Stimulated activated CD8-positive, alpha-beta memory T cell treated with anti-CD3 and anti-CD28 coated beads, Interleukin-7, amount 100 ng/mL, for 1 hour (primary cell): ENCODE measurements at places on chromosomes 2 and 18.

- no peak for DNase-seq
These were observed 20.1 kb downstream of the ANKRD12 start for GRCh38 chr18:9156604-9157249.

DNA sequence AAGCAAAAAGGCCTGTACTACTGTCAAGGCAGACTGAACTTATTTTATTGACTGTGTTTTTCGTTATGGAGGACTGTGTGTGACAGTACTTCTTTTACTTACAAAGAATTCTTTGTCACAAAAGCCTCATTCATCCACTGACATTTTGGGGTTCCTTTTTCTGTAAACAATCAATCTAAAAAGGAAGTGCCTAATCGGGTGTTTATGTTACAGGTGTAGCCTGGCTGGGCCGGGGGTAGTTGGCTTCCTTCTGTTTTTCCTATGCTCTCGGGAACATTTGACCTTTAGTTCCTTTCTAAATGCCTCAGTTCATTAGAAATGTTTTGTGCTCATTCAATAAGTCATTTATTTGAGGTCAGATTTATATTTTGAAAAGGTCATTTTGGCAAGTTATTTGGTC, 8.3 kb downstream of the ZCCHC2 start:
- DNase-seq: no peak

- DNase-seq: peak; percentile 30
These were observed 125.6 kb downstream of the PLB1 start for GRCh38 chr2:28621172-28622100.

DNA sequence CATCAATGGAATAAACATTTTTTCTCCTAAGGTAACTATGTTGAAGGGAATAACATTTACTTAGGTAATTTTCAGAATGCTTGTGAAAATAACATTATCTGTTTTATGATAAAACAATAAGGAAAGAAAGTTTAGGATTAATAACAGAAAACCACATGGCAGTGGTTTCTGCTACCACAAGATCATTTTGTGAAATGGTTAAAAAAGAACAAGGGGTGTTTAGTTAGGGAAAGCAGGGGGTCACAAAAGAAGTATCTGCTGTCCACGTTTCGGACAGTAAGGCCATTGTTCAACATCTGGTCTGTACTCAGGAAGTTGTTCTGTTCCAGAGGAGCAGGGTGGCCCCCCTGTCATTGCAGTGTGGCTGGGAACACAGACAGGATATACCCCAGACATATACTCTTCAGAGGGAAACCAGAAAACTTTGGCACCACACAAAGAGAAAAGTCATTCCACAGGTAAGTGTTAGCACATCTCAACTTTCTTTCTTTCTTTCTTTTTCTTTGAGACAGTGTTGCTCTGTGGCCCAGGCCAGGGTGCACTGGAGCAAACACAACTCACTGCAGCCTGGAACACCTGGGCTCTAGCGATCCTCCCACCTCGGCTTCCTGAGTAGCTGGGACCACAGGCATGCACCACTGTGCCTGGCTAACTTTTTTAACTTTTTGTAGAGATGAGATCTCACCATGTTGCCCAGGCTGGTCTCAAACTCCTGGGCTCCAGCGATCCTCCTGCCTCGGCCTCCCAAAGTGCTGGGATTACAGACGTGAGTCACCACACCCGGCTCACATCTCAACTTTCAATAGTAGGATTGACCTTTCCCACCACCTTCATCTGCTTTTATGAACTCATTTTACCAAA, 14.8 kb upstream of the ARL5A start:
- DNase-seq: no peak

DNA sequence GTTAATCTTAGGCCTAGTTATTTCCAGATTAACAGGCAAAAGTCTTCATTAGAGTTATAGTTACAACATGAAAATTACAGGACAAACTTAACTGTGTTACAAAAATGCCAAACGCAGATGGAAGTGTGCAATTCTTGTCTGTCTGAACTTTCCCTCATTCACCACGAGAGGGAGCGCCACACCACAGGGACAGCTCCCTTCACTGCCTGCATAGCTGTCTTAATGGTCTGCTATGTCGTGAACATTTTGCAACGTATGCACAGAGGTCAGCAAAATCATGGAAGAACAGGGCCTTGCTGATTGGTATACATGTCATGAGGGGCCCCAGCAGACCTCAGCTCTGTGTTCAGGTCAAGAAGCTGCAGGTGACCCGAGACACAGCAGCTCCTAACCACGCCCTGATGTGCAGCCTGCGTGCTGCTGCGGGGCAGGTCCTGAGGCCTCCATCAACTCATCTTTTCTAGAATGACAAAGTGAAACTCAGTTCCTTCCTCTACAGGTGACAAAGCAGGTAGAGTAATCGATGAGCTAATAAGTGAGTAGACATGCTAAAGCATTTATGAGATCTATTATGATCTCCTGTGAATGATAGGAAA, 78.8 kb upstream of the ATP8B1 start:
- DNase-seq: no peak

DNA sequence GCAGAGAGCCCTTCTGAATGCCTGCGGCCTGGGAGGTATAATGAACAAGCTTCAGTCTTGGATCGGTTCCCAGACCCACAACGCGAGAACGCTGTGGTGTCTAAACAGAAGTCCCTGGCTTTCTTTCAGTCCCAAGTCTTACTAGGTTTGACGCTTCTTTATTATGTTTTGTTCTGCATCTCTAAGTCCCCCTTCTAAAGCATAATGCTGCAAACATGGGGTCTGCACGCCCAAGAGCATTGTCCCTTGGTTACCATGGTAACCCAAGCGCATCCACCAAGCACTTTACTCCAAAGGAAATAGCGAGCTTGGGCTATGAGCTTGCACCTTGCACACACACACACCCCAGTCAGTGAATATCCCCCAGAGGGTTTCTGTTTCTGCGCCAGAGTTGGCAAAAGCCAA, 193.7 kb downstream of the INO80D start:
- no peak for DNase-seq

DNA sequence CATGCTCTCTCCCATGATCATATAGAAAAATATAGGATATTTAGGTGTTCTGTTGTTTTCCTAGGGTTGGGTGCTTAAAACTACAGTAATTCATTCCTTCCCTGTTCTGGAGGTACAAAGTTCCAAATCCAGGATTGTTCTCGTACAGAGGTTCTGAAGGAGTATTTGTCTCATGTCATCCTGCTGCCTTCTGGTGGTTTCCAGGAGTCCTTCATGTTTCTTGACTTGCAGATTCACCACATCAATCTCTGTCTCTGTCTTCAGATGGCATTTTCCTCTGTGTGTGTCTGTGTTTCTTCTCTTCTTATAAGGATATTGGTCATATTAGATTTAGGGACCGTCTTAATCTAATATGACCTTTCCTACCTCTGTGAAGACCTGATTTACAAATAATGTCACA, 397.9 kb downstream of the NYAP2 start:
- DNase-seq: no peak

DNA sequence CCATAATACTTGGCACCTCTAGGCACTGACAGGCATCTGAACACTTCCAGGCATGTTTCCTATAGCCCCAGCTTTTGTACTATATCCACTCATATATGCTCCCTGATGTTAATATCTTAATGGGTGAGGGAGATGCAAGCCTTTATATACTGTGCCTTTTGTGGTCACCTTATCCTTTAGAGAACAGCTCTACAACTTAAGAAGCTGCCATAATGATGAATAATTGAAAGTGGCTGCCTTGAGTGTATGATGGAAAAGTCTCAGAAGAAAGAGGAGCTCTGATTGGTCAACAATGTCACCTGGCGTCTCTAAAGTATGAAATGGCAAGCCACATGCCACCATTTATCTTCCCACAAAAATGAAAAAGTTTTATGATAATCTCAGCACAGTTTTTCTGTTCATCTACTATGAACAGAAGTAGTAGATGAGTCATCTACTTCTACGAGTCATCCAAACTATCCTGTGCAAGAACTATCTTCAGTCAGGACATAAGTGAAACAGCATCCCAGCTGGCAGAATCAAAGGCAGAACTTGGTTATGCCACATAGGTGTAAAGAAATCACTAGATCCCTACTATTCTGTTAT, 997.9 kb upstream of the CELF4 start:
- no peak for DNase-seq

DNA sequence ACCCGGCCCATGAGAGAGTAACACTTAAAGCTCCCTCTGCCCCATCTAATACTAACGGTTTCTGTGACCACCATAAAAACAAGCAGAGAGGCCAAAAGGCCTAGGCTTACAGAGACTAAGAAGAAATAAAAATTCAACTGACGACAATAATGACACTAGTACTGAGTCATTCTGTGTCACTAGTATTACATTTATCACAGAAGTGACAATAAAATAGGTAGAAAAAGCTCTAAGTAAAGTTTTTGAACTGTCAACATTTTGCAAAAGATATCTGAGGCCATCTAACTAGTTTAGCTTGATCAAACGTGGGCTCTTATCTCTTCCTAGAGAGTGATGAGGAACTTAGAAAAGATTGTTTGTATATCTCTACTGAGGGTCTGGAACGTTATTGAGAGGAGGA, 35.6 kb downstream of the AP1S3 start:
- DNase-seq: no peak

DNA sequence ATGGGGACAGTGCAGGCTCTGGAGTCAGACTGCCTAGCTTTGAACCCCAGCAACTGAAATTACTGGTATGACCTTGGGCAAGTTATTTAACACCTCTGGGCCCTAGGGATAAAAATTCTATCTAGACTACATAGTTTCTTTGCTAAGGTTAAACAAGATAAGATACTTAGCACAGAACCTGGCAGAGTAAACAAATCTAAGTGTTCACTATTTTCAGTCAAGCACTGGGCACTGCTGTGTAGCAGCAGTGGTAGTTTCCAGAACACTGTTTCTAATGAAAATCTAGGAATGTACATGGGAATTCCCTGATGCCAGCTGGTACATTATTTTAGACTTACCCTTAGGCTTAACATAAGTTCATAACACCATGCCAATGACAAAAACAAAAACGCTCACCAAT, 17.2 kb downstream of the CERKL start:
- no peak for DNase-seq

DNA sequence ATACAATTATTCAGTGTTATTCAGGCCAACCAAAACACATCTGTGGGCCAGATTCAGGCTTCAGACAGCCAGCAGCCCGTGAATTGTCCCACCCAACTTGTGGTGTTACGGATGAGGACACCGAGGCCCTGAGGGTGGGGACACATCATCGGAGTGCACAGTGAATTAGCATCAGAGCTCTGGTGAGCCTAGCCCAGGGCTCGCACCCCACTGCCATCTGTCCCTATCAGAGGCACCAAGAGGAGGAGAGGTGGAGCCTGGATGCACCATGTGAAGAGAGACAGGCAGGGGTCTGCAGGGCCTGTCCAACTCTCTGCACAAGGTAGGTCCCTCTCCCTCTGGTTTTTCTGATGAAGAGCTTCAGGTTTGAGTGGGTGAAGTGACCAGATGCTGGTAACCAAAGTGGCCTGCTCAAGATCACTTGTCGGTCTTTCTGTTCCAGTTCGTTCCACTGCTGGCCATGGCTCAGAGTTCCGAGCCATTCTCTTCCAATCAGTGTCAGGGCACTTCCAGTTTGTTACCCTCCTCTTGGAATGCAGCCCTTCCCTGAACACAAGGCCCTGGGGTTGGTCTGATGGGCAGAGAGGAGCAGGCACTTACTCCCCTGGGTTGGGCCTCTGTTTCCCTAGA, 14.8 kb upstream of the GLI2 start:
- DNase-seq: no peak

DNA sequence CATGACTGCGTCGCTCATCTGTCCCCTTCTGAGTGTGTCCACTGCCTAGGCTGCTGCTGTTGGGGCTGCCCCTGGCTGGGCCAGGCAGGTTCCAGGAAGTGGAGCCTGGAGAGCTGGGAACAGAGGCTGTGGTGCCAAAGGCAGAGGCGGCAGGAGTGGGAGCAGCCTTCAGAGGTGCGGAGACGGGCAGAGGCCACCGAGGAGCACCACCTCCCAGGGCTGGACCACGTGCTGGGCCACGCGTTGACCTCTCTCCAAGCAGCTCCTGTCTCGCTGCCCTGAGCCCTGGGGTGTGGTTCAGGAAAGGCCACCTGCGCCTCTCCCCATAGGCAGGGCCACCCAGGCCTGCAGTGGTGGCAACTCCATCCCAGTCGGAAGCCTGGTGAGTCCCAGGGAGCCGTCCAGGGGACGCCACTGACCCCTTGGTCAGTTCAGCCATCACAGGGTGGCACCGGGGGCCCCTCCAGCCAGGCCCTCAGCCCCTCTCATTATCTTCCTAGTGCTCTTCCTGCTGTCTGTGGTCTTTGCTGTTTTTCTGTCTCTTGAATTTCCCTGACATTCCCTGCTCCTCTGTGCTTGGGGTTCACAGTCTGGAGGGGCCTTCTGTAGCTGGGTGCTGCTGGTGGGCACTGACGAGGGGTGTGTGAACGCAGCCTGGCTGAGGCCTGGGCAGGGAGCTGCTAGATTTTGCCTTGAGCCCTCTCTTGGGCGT, 122.8 kb upstream of the HS6ST1 start:
- DNase-seq: no peak

GRCh38 chr2:81263989-81264388, 959.4 kb upstream of the LRRTM1 start:
- DNase-seq: no peak

GRCh38 chr2:157413326-157414035, 30.4 kb downstream of the CYTIP start:
- no peak for DNase-seq

DNA sequence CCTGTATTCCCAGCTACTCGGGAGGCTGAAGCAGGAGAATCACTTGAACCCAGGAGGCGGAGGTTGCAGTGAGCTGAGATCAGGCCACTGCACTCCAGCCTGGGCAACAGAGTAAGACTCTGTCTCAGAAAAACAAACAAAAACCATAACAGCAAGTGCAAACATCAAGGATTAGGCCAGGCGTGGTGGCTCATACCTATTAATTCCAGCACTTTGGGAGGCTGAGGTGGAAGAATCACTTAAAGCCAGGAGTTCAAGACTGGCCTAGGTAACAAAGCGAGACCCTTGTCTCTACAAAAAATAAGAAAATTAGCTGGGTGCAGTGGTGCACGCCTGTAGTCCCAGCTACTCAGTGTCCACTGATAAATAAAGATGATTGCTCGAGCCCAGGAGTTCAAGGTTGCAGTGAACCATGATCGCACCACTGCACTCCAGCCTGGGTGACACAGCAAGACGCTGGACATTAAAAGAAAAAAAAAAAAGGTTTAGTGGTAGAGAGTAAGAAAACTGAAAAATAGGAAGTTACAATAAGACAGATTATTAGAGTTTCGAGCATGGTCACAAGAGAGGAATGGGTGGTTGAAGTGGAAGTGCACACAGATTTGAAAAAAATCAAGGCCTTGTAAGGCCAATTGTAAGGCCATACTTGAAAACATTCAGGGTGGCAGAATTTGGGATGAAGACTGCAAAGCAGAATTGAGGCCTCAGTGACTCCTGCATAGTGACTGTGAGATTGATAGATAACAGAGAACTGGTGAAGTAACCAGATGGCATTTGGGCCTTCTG, 6.4 kb upstream of the KCMF1 start:
- no peak for DNase-seq

- no peak for DNase-seq
These were observed 25.6 kb upstream of the TMEM178A start for GRCh38 chr2:39640107-39640506.

GRCh38 chr2:212194396-212194795, 344.2 kb downstream of the ERBB4 start:
- no peak for DNase-seq

- DNase-seq: no peak
These were observed 81.5 kb upstream of the CD226 start for GRCh38 chr18:70029163-70029562.
